ENCODE measurements at places on chromosomes 6 and 20. TPM values are rescaled to one million over a fixed set of nuclear protein-coding genes. Genes with fewer than 3 reads are reported as not detected.

Gene CYP39A1
- 6.8 TPM for polyA plus RNA-seq

DNA sequence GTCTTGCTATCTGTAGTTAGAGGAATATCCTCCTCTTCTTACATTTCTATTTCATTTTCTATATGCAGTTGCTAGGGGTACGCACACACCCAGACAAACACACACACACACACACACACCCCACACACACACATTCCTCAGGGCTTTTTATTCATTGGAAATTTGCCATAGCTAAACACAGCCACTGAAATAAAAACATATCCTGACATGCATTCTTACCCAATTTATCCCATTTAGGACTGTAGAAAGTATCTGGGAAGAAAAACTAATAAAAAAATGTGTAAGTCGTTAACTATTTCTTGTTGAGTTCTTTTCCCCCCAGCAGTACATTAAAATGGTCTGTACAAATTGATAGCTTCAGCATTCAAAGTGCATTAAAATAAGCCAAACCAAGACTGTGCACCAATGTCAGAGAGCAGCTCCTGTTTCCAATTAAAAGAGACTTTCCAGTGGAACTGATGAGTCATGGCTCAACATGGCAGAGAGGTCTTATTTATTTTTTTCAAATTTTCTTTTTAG lies 357.9 kb upstream of the AGPAT4 start:
- no peak for DNase-seq

Gene RBPJL
- polyA plus RNA-seq = not detected

Gene ZBP1
- polyA plus RNA-seq = not detected

Gene ACOT8
- 23.3 TPM for polyA plus RNA-seq

Gene FAM83D
- polyA plus RNA-seq = 20.0 TPM

Gene MTFR2
- polyA plus RNA-seq = 4.9 TPM
